Coronary artery (tissue), 2 donors: ENCODE measurements at places on chromosomes 1 and 21.
A peak's percentile ranks its signal among the peaks of the same experiment; 100 is the strongest.

- DNase-seq = peak; percentile 81
Observed at GRCh38 chr1:94247138-94248094, 10.0 kb upstream of the ARHGAP29 start.

DNA sequence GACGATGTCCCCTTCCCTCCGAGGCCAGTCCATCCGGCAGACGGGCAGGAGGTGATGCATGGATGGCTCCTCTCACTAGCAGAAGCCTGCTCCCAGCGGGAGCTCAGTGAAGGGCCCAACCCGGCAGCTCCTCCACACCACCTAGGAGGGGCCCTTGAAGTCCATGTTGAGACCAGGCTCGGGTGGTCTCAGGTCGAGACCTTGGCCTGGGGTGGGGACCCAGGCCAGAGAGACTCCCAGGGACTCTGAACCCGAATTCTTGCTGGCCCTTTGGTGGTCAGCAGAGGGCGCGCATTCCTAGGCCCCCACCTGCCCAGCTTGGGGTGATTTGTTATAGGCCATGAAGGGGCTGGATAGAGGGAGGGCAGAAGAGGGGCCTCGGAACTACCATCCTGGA, 642 bp upstream of the NT5C1A start:
- DNase-seq = no peak

DNA sequence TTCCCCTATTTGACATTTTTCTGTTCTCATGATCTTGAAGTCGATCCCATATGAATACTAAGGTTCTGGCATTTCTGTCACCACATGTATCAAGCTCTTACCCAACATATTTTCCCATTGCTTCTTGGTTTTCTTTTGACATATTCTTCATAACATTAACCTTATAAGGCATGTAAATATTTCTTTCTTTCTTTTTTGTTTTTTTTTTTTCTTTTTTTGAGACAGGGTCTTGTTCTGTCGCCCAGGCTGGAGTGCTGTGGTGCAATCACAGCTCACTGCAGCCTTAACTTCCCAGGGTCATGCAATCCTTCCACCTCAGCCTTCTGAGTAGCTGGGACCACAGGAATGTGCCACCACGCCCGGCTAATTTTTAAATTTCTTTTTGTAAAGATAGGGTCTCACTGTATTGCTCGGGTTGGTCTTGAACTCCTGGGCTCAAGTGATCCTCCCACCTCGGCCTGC, 33.1 kb upstream of the ERRFI1 start:
- DNase-seq = peak; percentile 81

DNA sequence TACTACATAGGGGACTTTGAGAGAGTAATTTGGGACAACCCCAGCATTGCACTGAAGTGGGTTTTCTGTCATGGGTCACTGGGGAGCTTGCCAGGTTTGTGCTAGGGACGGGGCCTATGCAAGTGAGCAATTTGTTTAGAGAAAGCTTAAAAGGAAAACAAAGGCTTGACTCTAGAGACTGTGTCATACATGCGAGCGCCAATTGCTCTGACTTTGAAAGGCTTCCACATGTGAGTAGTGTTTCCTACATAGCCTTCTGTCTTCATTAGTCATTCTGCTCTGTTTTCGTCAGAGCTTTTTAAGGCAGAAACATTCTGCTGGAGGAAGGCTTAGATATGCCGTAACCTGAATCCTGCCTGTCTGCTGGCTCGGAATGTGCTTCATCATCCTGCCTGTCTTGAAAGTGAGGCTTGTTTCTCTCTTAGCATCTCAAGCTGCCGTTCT, 28.4 kb downstream of the TRIM45 start:
- no peak for DNase-seq

GRCh38 chr1:29217633-29218032, 13.1 kb downstream of the MECR start:
- no peak for DNase-seq

DNA sequence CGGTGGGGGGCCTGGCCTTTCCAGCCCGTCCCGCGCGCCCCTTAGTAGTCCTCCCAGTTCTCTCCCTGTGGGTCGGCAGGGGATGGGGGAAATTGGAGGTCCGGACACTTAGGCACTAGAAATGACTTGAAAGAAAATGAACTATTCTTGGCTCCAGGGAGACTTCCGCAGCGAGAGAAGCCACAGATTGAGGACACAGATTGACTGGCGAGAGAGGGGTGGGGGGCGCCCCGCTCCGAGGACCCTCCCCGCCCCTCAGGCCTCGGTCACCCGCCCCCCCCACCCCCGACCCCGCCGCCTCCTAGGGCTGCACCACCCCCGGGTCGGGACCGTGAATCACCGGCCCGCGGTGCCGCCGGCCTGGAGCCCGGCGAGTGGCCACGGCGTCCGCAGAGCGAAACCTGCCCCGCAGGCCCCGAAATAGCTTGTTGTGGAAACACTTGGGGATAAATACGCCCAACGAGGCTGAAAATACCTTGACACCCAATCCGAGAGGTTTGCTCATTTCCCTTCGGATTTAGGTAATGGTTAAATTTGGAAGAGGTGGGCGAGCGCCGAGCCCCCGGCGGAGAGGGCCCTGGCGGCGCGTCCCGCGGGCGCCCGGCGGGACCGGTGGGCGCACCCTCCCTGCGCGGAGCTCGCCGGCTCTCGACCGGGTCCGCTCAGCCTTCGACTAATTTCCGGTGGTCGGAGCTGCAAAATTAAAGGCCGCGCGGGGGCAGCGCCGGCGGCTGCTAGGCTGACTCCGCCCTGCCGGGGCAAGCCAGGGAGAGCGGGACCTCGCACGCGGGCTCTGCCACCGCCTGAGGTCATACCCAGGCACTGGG, at the start of gene GFI1:
GFI1 (minus strand) TSS at position 675 of the 827 bp plus-strand sequence. CDS start 3,438 bp downstream, outside the sequence.
- no peak for DNase-seq

- no peak for DNase-seq
Observed at GRCh38 chr1:163914785-163915413, 593.1 kb downstream of the NUF2 start.
